Central memory CD8-positive, alpha-beta T cell (primary cell): ENCODE measurements at places on chromosomes 2 and 18.

DNA sequence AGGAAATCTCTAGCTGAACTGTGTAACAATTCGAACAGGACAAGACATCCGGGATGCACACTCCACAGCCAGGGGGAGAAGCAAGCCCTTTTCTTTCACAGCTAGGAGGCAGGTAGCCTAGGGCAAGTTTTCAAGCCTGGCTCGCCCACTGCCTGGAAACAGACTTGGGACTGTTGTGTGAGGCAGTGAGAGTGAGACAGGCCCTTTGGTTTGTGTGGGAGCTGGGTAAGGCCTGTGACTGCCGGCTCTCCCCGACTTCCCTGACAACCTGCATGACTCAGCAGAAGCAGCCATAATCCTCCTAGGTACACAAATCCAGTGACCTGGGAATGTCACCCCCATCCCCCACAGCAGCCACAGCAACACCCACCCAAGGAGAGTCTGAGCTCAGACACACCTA, 179.7 kb downstream of the WDPCP start:
- no peaks in the 10 kb centered on the region for H3K4me1 ChIP-seq
- DNase-seq: no peak
- H3K27ac ChIP-seq: no peak overlapping the region
- no peaks in the 10 kb centered on the region for H3K36me3 ChIP-seq
- no peak overlapping the region for H3K4me3 ChIP-seq
- H3K27me3 ChIP-seq: no peaks in the 10 kb centered on the region

DNA sequence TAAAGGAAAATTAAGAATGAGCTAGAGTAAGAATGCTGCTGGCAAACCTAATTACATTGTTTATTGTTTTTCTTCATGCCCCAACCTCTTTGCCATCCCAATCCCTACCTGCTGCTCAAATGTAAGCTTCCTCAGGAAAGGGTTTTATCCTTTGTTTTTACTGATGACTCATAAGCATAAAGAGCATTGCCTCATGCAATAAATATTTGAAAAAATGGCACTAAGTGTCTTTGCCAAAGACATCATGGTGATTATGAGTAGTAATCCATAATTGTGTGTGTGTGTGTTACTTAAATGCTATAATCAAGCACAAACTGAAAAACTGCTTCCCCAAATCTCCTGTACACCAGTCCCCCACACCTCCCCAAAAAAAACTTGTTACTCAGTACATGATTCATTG, 53.4 kb downstream of the DNER start:
- no peak overlapping the region for H3K4me3 ChIP-seq
- H3K36me3 ChIP-seq: no peaks in the 10 kb centered on the region
- no peak for DNase-seq

GRCh38 chr2:68362749-68363148, 2.3 kb upstream of the PLEK start:
- H3K4me1 ChIP-seq: peaks cover 55% of the 10 kb centered on the region
- peak overlapping the region; percentile 91 for H3K27ac ChIP-seq
- DNase-seq: no peak
- H3K36me3 ChIP-seq: peaks cover 18% of the 10 kb centered on the region

DNA sequence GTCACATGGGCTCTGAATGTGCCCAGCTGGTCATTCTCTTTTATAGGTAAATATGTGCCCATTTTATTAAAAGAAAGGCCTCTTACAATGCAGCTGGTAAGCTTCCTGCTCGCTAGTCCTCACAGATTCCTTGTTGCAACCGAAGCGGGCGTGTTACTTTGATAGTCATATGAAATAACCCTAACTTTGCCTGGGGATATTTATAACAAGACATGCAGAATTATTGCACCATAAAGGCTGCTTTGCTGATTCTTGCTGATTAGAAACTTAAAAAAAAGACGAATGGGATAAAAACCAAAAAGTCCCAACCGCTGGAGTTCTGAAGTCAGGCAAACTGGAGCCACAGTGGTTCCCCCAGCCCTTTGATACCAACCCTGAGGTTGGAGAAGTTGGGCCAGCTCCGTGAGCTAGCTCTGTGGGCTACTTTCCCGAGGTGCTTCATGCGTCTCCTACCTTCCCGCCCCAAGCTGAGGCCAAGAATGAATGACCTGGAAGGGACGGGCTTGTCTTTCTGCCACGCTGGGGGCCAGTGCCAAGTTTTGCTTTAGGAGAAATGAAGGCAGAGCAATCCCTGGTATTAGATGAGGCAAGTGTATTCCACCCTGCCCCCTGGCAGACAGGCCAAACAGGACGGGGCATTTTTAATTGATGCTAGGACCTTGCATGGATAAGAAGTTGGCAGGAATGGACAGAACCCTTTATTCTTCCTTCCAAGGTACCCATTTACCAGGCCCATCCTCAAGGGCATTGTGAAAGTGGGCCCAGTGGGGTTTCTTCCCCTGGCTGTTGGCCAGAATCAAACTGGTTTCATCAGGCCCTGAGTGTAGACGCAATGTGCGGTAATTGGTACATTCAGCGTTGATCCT, 140.4 kb downstream of the KCTD1 start:
- no peak overlapping the region for H3K27ac ChIP-seq
- DNase-seq: no peak
- no peaks in the 10 kb centered on the region for H3K27me3 ChIP-seq

DNA sequence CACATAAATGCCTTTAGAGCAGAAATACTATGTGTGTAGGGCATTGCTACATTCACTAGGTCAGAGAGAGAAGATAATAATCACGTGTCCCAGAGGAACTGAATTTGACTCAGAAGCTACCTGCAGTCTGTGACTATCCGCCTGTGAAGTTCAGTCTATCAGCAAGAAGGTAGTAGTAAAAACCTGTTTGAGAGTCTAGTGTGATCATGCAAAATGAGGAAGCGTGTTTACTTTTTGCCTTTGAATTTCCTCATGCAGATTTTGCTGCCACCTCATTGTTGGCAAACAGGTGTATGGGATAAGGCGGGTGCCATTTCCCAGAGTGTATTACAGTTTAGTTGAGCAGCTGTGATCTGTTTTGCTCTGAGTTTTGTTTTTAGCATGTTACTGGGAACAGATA, 403.9 kb upstream of the FANCL start:
- H3K27me3 ChIP-seq: no peaks in the 10 kb centered on the region
- H3K36me3 ChIP-seq: no peaks in the 10 kb centered on the region
- no peaks in the 10 kb centered on the region for H3K4me1 ChIP-seq
- H3K27ac ChIP-seq: no peak overlapping the region
- no peak overlapping the region for H3K4me3 ChIP-seq
- no peak for DNase-seq

GRCh38 chr2:62176801-62177200, 19.1 kb upstream of the B3GNT2 start:
- H3K4me3 ChIP-seq: no peak overlapping the region
- H3K27ac ChIP-seq: no peak overlapping the region
